ENCODE measurements at places on chromosomes 1 and 21. TPM values are rescaled to one million over a fixed set of nuclear protein-coding genes. Genes with fewer than 3 reads are reported as not detected.

Gene TMIGD3
- 1.8 TPM for total RNA-seq

Gene ADORA3
- 5.8 TPM for total RNA-seq

DNA sequence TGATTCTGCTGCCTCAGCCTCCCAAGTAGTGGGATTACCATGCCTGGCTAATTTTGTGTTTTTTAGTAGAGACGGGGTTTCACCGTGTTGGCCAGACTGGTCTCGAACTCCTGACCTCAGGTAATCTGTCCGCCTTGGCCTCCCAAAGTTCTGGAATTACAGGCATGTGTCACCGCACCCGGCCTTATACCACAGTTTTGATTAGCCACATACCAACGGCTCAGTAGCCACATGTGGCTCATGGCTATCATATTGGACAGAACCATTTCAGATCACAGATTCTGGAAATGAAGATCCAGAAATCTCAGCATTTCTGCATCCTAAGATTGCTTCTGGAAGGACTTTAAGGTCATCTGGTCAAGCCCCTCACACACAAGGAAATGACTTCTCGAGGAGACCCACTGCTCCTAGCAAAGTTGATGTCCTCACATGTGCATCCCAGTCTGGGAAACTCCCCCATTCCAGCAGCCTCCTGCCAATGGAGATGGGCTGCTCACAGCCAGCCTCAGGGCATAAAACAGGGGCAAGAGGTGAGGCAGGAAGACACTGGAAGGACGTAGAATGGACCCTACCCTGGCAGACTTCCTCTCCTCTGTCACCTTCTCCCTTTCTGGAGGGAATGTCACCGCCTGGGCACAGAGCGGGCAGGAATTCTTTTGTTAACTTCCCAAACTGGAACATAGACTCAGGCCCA, 17.5 kb upstream of the CITED4 start:
- H3K4me3 ChIP-seq = no peak overlapping the region
- H3K36me3 ChIP-seq = no peaks in the 10 kb centered on the region
- H3K27ac ChIP-seq = no peak overlapping the region
- peaks cover 34% of the 10 kb centered on the region for H3K27me3 ChIP-seq
- H3K4me1 ChIP-seq = no peaks in the 10 kb centered on the region
- DNase-seq = no peak

- no peak overlapping the region for H3K27ac ChIP-seq
- no peak for DNase-seq
- no peak overlapping the region for H3K4me3 ChIP-seq
- H3K27me3 ChIP-seq = no peaks in the 10 kb centered on the region
- no peaks in the 10 kb centered on the region for H3K36me3 ChIP-seq
- H3K4me1 ChIP-seq = no peaks in the 10 kb centered on the region
Observed at GRCh38 chr1:37083603-37084002, 49.3 kb upstream of the GRIK3 start.

- H3K4me1 ChIP-seq = no peaks in the 10 kb centered on the region
- no peak overlapping the region for H3K4me3 ChIP-seq
- no peaks in the 10 kb centered on the region for H3K36me3 ChIP-seq
- H3K27ac ChIP-seq = no peak overlapping the region
- no peaks in the 10 kb centered on the region for H3K27me3 ChIP-seq
- DNase-seq = no peak
Observed at GRCh38 chr1:147833231-147833860, 69.2 kb upstream of the GJA8 start.

DNA sequence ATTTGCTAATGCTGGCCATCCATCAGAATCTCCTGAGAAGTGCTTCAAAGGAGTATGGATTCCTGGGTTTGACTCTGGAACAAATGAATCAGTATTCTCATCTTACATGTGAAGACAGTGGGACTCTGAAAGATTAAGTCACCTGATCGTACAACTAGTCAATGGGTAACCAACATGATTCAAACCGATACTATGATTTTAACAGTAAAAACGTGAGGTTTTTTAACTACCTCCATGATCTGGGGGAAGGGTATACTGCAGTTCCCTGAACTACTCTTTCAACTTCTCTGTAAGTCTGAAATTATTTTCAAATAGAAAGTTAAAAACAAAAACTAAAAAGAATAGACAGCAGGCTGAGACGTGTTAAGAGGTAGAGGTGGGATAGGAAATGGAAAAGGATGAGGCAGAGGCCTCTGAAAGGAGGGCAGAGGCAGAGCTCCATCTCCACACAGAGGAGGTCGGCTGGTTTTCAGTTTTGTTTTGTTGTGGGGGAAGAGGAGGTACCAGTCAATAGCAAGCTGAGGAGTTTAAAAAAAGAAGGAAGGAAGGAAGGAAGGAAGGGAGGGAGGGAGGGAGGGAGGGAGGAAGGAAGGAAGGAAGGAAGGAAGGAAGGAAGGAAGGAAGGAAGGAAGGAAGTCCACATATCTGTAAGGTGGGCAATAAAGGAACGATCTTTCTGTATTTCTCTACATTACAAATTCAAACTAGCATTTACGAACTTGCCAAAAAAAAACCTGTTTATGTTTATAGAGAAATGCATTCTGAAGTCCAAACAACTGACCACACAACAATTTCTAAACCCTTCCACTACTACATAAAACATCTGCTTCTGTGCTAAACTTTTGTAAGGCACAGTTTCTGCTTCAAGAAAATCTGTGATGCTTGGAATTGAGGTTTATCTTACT, 213.1 kb downstream of the RERE start:
- H3K27me3 ChIP-seq = no peaks in the 10 kb centered on the region
- H3K36me3 ChIP-seq = no peaks in the 10 kb centered on the region
- H3K4me3 ChIP-seq = no peak overlapping the region
- DNase-seq = no peak
- H3K27ac ChIP-seq = peak overlapping the region; percentile 60

GRCh38 chr1:234619794-234620247, 9.8 kb upstream of the IRF2BP2 start:
- peaks cover 3% of the 10 kb centered on the region for H3K4me1 ChIP-seq
- no peak for DNase-seq
- H3K27ac ChIP-seq = no peak overlapping the region
- no peaks in the 10 kb centered on the region for H3K36me3 ChIP-seq
- no peaks in the 10 kb centered on the region for H3K27me3 ChIP-seq

DNA sequence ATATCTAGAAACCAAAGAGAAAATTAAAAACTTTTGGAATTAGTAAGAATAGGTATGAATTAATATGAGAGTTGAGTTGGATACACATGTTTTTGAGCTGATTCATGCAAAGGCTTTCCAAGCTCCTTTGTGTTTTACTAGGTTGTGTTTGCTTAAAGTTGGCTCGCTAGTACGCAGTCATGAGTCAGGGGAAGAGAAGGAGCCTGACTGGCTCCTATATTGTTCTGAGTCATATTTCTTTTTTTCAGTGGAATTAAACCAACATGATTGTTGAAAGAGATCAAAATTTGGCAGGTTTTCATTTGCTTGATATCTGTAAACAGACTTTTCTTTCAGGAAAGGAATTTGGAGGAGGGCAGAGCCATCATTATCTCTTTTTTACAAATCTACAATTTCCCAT, 66.7 kb downstream of the MAGI3 start:
- no peaks in the 10 kb centered on the region for H3K4me1 ChIP-seq
- H3K36me3 ChIP-seq = no peaks in the 10 kb centered on the region
- no peaks in the 10 kb centered on the region for H3K27me3 ChIP-seq
- no peak overlapping the region for H3K27ac ChIP-seq
- H3K4me3 ChIP-seq = no peak overlapping the region
- no peak for DNase-seq

GRCh38 chr1:29186707-29187106, 5.0 kb upstream of the SRSF4 start:
- no peak for DNase-seq
- no peak overlapping the region for H3K4me3 ChIP-seq
- H3K36me3 ChIP-seq = no peaks in the 10 kb centered on the region
- H3K4me1 ChIP-seq = no peaks in the 10 kb centered on the region
- H3K27ac ChIP-seq = no peak overlapping the region
- H3K27me3 ChIP-seq = no peaks in the 10 kb centered on the region
